WTC11 (cell line): ENCODE measurements at places on chromosomes 12 and 14. TPM values are rescaled to one million over a fixed set of nuclear protein-coding genes. Genes with fewer than 3 reads are reported as not detected.

GRCh38 chr12:83784298-83784890 is 1097.7 kb downstream of the TMTC2 start:
- peak; percentile 19 for DNase-seq

DNA sequence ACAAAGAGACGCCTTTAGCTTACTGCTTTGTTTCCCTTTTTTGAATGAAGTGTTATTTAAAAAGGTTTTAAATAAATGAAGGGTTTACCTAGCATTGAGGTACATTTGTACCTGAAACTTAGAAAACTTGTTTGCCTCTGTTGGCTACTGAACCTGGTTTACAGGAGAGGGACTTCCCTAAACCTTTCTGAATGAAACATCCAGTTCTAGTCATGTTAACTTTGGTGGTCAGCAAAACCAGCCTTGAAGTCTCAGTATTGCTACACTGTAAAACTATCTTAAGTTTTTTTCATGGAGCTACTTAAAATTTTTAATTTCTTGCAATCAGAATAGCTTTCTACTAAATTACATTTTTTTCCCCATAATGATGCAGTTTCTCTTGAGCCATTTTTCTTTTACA is 38.2 kb downstream of the RASSF8 start:
- DNase-seq: no peak

- DNase-seq: no peak
Observed at GRCh38 chr14:54342806-54343205, 54.0 kb upstream of the CDKN3 start.

DNA sequence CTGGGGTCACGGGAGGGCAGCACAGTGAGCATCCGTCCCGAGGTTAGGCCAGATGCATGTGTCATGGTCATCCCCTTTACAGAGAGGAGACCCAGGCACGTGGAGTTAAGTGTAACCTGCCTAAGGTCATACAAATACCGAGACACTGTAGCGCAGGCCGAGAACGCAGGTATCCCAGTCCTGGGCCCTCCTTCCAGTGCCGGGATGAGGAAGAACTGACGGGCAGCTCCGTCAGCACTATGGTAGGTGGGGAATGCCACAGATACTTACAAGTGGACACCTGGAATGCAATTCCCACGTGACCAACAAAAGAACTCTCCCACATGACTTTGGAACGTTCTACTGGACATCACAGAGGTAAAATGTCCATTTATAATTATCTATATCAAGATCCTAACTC is 8.7 kb upstream of the TMEM229B start:
- DNase-seq: no peak

Gene FERMT2
- total RNA-seq: 87.8 to 97.7 TPM (median 92.8 TPM) in 3 replicates

DNA sequence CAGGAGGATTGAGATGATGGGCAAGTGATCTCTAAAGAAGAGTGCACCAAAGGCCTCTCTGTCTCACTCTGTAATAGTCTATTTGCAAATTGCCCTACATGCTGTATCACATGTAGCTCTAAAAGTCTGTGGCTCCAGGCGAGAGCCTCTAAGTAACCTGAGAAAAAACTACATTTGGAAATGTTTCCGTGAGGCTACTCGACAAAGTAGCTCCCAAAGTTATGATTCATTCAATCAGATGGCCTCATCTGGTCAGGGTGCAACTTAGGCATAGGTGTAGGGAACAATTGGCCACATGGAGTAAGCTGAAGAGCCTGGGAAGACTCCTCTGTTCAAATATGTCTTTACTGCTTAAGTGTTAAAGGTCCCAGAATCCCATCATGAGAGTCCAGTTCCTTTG is 155.4 kb upstream of the PLEKHG7 start:
- no peak for DNase-seq

DNA sequence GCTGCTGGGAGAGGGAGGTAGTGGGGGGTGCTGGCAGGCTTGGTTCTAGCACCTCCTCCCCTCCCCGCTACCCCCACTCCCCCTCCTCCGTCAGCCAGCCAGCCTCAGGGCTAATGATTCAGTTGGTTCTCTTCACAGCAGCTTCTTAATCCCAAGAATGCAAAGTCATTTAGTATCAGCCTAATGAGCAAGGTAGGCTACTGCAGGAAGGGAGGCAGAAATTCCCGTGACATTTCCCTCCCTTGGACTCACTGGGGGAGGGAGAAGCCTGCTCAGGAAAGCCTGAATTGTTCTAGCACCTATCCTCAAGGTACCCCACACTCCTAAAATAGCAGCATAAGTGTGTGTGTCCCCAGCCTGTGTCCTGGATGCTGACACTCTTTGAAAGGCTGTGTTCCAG is 29.8 kb downstream of the ITPK1 start:
- DNase-seq: no peak

DNA sequence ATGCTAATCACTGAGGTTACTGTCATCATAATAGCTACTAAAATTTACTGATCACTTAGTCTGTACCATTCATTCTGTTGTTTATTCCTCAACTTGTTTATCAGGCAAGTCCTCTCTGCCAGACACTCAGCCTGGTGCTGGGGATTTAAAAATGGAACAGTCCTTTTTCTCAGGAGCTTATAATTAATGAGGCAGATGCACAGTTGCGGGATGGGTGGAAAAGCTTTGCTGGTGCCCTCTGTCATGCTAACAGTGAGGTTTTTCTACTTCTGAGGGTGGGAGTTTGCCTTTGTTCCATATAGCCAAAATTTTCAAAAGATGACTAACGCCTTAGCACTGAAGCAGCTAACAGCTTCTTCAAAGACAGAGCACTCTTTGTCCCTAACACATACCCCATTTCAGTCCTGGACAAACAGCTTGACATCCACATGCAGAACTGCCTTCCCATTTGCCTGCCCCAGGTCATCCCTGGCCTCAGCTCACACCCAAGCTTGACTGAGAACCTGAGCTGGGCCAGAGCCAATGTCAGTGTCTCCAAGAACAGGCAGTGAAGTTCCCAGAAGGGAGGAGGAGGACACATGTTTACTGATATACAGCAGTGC is 30.8 kb upstream of the HSPB8 start:
- DNase-seq: no peak

DNA sequence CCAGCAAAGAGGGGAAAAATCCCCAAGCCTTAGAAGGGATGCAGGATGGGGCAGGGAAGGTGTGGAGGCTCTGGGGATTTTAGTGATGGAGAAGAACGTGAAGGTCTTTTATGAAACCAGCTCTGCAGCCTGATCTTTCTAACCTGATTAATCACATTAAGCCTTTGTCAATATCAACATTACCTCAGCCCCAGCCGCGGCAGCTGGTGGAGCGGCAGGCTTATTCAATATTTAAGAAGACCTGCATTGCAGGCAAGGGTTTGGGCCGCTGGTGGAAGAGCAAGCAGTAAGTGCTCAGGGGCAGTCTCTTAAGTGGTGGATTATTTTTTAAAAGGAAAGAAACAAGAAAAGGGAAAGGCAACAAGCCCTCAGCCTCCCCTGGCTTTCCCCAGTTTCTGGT is 16.6 kb downstream of the RPH3A start:
- DNase-seq: no peak
